ENCODE measurements at places on chromosomes 6 and 20.

GRCh38 chr6:30769088-30769852 is 24.9 kb upstream of the IER3 start:
- DNase-seq: peak; percentile 69

- DNase-seq: no peak
Observed at GRCh38 chr6:52132292-52132691, 44.9 kb upstream of the PKHD1 start.

DNA sequence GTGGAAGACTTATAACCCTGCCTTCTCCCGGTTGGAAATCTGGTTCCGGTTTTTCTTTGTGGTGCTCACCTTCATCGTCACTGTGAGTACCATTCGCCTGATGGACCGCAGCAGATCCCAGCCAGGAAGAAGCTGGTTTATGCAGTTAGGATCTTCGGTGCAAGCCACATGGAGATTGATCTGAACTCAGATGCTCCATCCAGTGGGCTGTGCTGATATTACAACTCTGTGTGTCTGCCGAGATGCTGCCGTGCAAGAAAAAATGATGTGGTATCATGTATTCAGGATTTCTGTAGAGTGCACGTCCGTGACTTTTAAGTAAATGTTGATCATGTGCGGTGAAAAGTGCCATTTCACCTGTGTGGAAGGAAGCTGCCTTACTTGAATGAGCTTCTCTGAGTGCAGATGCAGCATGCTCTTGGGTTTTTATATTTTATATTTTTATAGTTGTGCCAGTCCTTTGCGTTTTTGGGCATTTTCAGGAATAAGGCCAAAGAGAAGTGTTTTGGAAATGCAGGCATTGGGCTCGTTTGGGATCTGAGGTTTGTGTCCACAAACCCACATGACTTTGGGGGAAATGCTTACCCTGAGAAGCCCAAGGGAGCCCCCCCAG is 39.2 kb downstream of the DYNLT1 start:
- DNase-seq: peak; percentile 82

GRCh38 chr6:25457516-25457915 is 178.3 kb downstream of the CARMIL1 start:
- DNase-seq: no peak

- DNase-seq: no peak
Observed at GRCh38 chr6:65633501-65633900, 73.5 kb downstream of the EYS start.

- no peak for DNase-seq
Observed at GRCh38 chr20:50842821-50843220, 48.0 kb downstream of the BCAS4 start.

- DNase-seq: no peak
Observed at GRCh38 chr6:80618953-80619352, 512.5 kb downstream of the BCKDHB start.

DNA sequence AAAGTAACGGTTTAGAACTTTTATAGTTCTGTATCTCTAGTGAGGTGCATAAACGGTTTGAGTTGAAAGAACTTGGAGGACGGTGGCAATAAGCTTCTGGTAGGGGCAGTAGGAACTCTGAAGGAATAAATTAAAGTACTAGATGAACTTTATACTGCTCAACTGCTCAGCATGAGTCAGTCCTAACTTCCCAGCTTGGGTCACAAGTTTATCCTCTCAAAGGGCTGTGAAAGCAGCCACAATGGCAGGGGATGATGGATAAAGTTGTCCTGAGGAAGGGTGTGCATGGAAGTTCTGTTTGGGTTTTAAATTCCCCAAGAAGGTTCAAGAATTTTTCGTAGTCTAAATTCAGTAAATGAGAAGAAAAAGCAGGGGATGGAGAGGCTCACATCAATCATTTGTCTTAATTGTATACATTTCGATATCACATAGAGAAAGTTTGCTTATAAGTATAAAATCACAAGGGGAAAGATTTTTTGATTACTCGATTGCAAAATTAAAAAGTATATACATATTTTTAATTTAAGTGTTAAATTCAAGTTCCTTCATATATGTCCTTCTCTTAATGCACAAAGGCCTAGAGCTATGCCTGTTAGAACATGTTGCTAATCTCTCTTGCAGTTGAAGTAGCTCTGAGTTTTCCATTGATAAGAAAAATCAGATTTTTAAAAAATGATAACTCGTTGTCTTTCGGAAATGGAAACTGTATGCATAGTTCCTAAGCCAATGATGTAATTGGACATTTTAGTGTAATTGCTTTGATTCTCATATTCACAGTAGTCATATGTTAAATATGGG is 55.3 kb upstream of the JAG1 start:
- no peak for DNase-seq

DNA sequence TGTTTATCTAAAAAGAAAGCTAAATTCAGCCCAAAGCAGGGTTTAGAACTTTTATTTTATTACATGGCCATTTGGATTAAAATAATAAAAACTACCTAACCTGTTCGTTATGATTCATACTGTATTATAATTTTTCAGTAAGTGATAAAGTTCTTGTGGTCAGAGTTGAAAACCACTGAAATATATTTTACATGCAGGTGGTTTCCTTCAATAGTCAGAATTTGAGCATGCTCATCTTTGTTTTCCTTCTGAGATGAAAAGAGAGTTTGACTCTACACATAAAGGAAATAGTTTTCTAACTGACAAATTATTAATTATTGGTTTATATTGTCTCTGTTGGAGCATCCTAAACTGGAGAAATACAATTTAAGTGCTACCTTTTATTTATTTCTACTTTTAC is 114.0 kb upstream of the FKBP1C start:
- no peak for DNase-seq

- DNase-seq: peak; percentile 83
Observed at GRCh38 chr6:148203970-148204369, 138.7 kb upstream of the SASH1 start.

GRCh38 chr6:16174416-16175078 is 45.7 kb downstream of the MYLIP start:
- no peak for DNase-seq

DNA sequence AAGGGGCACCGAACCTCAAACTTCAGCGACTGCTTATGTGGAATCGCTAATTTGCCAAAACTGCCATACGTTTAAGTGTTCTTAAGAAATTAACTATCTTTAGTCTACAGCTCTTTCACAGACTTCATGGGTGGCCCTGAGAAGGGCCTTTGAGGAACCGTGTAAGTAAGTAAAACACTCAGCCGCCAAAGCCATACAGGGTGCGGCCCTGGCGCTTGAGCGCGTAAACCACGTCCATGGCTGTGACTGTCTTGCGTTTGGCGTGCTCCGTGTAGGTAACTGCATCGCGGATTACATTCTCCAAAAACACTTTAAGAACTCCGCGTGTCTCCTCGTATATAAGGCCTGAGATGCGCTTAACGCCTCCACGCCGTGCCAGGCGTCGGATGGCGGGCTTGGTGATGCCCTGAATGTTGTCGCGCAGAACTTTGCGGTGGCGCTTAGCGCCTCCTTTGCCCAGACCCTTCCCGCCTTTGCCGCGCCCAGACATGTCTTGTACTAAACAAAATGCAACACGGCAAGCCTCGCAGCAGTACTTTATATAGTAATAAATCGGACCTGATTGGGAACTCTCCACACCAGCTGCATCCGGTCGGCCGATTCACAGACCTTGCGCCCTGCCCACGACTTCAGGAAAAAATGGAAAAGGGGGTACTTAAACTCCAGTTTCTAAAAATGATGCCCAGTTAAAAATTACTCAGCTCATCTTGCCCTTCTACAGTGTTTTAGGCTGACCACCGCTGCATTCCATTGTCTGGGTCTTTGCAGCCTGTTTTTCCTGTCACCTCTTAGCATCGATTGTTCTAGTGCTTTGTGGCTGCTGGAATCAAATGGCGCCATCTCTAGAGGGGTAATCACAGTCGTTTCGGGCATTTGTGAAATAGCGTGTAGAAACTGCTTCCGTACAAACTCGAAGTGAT is 38.9 kb downstream of the OR2B2 start:
- no peak for DNase-seq

GRCh38 chr6:106866875-106867658 is 107.5 kb downstream of the CD24 start:
- no peak for DNase-seq

- no peak for DNase-seq
Observed at GRCh38 chr6:401239-401993, 9.9 kb downstream of the IRF4 start.

DNA sequence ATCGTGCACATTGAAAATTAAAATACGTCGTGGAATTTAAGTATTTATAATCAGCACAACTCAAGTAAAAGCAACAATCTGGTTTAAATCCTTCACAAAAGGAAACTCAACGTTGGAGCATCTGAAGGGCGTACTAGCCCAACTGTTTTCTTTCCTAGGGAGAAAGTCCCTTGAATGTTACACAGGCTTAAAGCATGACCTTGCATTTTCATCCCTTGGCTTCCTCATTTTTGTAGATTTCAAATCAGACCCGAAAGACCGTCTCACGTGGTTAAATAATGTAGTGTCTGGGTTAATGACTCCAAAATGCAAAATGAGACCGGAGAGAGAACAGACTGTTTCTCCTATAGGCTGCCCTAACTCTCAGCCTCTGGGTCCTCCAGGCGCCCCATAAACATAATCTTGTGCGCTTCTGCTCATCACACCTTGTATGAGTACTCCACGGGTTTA is 249.2 kb upstream of the RREB1 start:
- peak; percentile 79 for DNase-seq

DNA sequence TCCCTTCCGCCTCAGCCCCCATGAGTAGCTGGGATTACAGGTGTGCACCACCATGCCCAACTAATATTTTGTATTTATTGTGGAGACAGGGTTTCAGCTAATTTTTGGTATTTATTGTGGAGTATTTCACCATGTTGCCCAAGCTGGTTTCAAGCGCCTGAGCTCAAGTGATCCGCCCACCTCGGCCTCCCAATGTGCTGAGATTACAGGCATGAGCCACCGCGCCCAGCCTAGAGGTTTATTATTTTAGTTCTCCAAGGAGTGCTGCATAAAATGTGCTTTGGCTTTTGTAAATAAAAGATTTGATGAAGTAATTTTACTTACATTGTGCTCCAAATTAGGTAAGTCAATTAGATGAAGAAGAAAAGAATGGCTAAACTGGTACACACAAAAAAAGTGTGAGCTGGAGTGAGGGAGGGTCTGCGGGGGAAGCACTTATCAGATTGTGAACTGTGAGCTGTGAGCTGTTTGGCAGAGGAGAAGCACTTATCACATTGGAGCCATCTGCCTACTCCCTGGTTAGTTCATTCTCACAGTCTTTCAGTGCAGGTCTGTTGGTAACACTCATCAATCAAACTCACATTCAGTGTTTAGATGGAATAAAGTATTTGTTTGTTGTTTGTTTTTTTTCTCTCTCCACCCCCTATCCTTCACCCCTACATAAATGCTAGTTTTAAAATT is 398.0 kb downstream of the EPHA7 start:
- no peak for DNase-seq

GRCh38 chr6:107731422-107732319 is 92.4 kb downstream of the SCML4 start:
- no peak for DNase-seq

DNA sequence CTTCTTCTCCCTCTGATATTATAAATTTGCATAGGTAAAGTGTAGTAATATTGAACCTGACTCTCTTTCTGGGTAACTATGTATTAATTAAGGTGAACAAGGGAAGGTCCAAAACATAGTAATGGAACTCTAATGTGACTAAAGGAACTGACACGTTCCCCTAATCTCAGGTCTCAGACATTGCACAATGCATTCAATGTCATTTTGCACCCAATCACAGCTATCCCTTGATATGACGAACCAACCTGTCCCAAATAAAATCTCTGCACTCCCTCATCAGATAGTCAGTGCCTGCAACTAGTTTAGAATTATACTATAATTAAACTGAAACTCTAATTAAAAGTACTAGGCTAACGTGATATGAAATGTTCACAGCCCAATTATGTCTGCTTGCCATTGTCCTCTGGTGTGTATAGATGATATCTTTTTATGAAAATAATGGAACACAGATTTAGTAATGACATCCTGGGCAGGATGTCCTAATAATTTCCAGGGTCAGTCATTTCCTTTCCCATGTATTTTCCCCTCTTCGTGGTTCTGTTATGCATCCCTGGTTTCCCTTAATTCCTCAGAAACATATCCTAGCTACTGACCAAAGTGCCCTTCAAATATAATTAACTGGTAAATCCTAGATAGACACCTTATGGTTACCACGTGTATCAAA is 36.8 kb downstream of the PTPRK start:
- no peak for DNase-seq

DNA sequence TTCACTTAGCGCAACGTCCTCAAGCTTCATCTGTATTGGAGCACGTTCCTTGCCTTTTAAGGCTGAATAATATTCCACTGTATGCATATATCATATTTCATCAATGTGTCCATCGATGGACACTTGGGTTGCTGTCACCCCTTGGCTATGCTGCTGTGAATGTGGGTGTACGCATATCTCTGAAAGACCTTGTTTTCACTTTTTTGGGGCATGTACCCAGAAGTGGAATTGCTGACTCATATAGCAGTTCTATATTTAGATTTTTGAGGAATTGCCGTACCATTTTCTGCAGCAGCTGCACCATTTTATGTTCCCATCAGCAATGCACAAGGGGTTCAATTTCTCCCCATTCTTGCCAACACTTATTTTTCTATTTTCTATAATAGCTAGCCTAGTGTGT is 22.8 kb upstream of the SLC23A2 start:
- DNase-seq: no peak

GRCh38 chr6:43737272-43738081 is 32.5 kb upstream of the VEGFA start:
- DNase-seq: no peak

GRCh38 chr6:43125119-43125518 is 46.0 kb upstream of the SRF start:
- no peak for DNase-seq

- DNase-seq: no peak
Observed at GRCh38 chr6:124943658-124944057, 18.6 kb upstream of the RNF217 start.

DNA sequence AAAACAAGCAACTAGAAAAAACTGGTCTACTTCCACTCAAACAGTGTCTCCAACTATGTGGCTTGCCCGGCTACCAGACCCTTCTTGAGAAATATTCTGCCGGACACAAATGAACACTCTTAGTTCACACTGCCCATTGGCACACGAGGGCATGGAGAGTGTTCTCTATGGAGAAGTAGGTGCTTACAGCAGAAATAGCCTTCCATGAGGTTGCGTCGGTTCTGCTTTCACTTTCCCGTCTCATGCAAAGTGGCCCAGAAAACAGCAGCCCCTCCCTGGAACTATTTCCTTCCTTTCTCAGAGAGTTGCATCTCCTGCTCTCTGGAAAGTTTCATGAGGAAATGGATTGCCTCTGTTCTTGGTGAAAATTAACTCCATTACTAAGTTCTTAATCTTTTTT is 9.5 kb upstream of the HLA-DOA start:
- DNase-seq: peak; percentile 80

DNA sequence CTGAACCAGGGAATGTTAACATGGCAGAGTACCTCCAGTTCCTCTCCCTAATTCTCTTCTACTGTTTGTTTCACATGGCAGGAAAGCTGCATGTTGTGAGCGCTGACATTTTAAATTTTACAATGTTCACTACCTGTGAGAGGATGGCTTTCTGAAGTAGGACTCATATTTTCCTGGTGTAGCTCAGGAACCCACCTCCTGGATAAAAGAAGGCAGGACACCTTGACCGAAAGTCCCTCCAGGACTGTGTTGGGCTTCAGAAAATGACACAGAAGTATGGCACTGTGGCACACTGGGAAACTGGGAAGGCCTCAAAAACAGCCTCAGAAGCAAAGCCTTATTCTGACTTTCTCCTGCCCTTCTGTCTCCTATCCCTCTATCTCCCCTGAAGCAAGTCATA is 33.3 kb downstream of the PTPRK start:
- DNase-seq: no peak

- no peak for DNase-seq
Observed at GRCh38 chr6:17281497-17282481, 628 bp downstream of the RBM24 start.

Data from common myeloid progenitor, CD34-positive (primary cell).